ENCODE measurements at places on chromosomes 1 and 21. TPM values are rescaled to one million over a fixed set of nuclear protein-coding genes. Genes with fewer than 3 reads are reported as not detected.

DNA sequence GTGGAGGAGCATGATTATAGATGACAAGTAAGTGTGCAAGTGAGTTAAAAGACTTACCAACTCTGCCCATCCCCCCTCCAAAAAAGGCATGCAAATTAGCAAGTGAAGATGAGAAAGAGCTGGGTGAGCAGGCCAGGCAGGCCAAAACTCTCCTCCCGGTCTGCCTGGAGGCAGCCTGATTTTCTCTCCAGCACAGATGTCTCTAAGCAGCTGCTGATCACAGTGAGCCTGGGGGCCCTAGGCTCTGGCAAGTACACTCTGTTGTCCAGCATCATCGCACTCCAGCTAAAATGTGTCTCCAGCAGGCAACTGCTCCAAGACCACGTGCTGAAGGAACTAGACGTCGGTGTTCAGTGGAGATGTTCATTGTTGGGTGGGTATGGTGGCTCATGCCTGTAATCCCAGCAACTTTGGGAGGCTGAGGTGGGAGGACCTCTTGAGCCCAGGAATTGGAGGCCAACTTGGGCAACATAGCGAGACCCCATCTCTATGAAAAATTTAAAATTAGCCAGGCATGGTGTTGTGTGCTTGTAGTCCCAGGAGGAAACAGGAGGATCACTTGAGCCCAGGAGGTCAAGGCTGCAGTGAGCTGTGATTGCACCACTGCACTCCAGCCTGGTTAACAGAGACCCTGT, 56.7 kb upstream of the PUM1 start:
- no peak for ATAC-seq

- ATAC-seq = no peak
These were observed 8.4 kb downstream of the QSOX1 start for GRCh38 chr1:180163041-180163440.

GRCh38 chr1:173134800-173135199, 72.3 kb downstream of the TNFSF4 start:
- ATAC-seq = no peak

DNA sequence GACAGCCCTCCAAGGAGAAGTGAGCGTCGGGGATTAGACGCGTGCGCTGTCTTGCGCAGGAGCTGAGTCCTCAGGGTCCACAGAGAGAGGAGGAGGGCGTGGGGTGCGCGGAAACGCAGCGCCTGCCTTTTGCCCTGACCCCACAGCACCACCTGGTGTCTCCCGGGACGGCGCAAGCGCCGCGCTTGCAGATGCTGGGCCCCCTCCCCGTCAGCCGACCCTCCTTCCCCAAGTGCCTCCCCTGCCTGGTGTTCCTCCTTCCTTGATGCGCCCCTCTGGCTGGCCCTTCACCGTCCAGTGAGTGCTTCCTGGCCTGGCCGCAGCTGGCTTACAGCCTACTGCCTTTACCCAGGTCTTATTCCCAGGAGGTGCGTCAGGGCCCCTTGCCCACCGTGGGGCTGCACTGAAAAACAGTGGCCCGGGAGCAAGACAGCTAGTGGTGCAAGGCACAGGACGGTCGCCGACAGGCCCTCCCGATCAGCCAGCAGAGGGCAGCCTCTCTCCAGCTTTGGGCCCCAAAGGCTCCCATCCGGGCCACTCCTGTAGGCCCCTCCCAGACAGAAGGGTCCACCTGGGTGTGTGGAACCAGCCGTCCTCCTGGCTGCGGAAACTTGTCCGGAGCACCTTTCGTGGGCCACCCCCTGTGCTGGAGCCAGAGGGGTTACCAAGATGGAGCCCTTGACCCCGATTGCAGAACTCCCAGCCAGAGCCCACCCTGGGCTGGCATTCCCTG, 12.9 kb upstream of the PHLDA3 start:
- peak; percentile 84 for ATAC-seq

DNA sequence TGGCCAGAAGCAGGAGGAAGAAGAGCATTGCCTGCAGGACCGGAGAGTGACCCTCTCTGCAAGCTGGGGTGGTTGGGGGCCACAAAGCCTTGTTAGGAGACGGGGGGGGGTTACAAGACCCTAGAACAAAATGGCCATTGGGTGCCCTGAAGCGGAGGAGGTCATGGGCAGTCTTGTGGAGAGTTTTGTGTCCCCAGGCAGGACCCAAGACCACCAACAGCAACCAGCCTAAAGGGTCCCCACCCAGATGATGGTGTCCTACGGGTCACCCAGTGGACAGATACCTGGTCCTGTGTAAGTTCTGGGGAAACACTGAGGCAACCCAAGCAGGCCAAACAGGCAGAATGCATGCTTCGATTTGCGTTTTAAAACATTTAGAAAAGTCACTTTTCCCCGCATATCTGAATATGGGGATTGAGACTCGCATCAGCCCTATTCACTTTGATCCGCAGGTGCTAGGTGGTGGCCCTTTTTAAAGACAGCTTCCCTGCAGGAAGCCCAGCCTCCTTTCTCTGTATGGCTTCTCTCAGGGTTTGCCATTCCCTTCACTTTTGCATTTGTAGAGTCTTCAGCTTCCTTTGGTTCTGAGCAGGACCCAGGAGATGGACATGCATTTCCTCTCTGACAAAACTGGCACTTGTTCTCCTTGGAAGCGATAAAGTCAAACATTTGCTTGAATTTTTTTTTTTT, 21.1 kb downstream of the GNG4 start:
- no peak for ATAC-seq

- no peak for ATAC-seq
These were observed 20.7 kb upstream of the ABCB10 start for GRCh38 chr1:229579059-229579673.

DNA sequence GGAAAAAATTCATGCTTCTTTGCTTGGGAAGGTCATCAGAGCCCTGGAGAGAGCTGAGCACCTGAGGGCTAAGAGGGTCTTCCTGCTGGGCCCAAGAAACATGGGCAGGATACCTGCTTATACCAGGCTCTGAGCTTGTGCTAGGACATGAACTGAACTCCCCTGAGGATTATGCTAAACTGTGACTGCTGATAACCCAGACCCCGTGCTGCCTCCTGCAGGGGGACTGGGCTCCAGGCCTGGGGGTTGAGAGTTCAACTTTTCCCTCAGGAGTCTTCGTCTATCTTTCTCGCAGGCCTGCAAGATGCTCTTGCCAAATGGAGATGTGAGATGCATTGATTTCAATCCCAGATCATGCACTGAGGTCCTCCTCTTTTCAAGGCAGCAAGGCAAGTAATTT, 368.5 kb downstream of the HHAT start:
- no peak for ATAC-seq

DNA sequence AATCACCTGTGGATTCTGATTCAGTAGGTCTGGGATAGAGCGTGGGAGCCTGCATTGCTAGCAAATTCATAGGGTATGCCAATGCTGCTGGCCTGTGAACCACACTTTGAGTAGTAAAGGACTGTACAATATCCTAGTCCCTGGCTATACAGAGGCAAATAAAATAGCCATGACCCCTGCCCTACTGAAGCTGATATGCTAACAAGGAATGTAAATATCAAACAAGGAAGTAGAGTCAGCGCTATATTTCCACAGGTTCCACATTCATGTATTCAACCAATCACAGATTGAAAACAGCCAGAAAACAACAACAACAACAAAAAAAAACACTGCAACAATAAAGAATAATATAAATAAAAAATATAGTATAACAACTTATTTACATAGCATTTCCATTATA, 77.8 kb downstream of the TM2D1 start:
- no peak for ATAC-seq

Gene OR2T2
- total RNA-seq = not detected

Gene S100A8
- total RNA-seq = 745 TPM

Gene PAQR6
- 3.4 TPM for total RNA-seq

Gene B4GALT2
- total RNA-seq = 35.7 TPM
